ENCODE measurements at places on chromosomes 1 and 21. TPM values are rescaled to one million over a fixed set of nuclear protein-coding genes. Genes with fewer than 3 reads are reported as not detected.

Gene ATP6V1G3
- total RNA-seq = not detected

DNA sequence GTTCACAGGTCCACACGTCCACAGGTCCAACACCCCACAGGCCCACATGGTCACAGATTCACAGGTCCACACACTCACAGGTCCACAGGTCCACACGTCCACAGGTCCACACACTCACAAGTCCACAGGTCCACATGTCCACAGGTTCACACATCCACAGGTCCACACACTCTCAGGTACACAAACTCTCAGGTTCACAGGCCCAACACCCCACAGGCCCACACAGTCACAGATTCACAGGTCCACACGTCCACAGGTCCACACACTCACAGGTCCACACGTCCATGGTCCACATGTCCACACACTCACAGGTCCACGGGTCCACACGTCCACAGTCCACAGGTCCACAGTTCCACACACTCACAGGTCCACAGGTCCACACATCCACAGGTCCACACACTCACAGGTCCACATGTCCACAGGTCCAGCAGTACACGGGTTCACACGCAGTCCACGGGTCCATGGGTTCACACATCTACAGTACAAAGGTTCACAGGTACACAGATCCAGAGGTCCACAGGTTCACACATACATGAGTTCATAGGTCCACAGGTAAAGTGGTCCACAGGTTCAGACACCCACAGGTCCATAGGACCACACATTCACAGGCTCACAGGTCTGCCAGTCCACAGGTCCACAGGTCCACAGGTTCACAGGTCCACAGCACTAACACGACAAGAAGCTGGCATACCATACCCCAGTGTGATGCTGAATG is 39.3 kb upstream of the COL6A2 start:
- no peak overlapping the region for H3K27ac ChIP-seq
- no peaks in the 10 kb centered on the region for H3K4me1 ChIP-seq

DNA sequence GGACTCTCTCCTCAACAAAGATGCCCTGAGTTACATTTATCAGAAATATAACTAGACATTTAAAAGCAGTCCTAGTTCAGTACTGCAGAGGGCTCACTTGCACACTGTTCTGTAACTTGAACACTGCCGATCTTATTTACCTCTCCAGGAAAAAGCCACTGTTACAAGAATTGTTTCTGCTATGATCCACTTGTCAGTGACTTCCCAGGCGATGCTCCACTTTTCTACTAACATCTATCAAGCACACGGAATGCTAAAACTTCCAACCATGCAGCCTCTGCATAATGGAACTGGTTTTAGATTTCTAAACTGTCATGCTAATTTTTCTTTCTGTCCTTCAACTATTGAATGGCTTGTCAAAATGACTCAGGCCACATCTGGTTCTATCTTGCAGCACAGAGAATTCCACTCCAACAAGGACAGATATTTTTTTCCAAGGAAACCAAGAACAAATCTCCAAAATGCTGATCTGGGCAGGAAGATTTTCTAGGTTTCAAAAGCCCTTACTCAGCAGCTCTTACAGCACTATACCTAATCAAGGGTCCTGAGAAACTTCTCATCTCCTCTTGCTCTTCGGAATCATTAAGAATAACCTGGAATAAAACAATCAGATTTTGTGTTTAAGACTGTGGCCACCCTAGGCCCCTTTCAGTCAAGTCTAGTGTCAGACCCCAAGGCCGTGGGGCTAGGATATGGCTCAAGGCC is 9.9 kb downstream of the SEC16B start:
- H3K27ac ChIP-seq = no peak overlapping the region
- no peak for DNase-seq
- no peaks in the 10 kb centered on the region for H3K27me3 ChIP-seq
- H3K4me1 ChIP-seq = no peaks in the 10 kb centered on the region
- no peaks in the 10 kb centered on the region for H3K36me3 ChIP-seq
- no peak overlapping the region for H3K4me3 ChIP-seq

DNA sequence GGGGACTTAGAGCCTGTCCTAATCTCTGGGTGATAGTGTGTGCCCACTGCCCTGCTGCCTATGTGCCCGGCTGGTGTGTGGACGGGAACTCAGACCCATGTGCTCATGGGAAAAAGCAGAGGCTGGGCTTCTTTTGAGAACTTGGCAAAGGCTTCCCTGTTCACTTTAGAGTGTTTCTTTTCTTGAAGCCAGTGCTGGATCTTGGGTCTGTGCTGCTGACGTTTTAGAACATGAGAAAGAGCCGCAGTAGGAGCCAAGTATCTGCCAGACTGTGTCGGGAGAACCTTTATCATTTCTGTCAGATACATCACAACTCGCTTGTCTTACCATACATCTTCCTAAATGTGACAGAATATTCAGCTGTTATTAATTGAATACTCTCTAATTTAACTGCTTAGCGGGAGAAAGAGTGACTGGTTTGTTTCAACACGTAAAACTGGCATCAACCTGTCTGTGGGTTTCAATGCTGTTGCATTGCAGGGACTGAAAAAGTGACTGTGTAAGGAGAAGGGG is 195.2 kb downstream of the PBX1 start:
- no peaks in the 10 kb centered on the region for H3K4me1 ChIP-seq
- peak overlapping the region; percentile 68 for H3K27ac ChIP-seq
- DNase-seq = no peak
- no peaks in the 10 kb centered on the region for H3K36me3 ChIP-seq

- no peak overlapping the region for H3K27ac ChIP-seq
- peaks cover 24% of the 10 kb centered on the region for H3K4me1 ChIP-seq
- DNase-seq = no peak
- H3K27me3 ChIP-seq = no peaks in the 10 kb centered on the region
Observed at GRCh38 chr1:32768110-32768850, 48.9 kb downstream of the YARS1 start.

- H3K4me1 ChIP-seq = no peaks in the 10 kb centered on the region
- H3K27me3 ChIP-seq = no peaks in the 10 kb centered on the region
- no peak for DNase-seq
- H3K36me3 ChIP-seq = no peaks in the 10 kb centered on the region
- H3K4me3 ChIP-seq = no peak overlapping the region
- H3K27ac ChIP-seq = no peak overlapping the region
Observed at GRCh38 chr1:201332616-201333335, 44.7 kb downstream of the TNNT2 start.

- no peak overlapping the region for H3K4me3 ChIP-seq
- no peaks in the 10 kb centered on the region for H3K36me3 ChIP-seq
- H3K4me1 ChIP-seq = peaks cover 23% of the 10 kb centered on the region
- peak overlapping the region; percentile 76 for H3K27ac ChIP-seq
Observed at GRCh38 chr1:84698151-84699110, 8.2 kb upstream of the SSX2IP start.

GRCh38 chr1:17955302-17956285 is 152.0 kb upstream of the IGSF21 start:
- no peaks in the 10 kb centered on the region for H3K4me1 ChIP-seq
- H3K4me3 ChIP-seq = no peak overlapping the region
- H3K27me3 ChIP-seq = no peaks in the 10 kb centered on the region
- H3K27ac ChIP-seq = no peak overlapping the region
- DNase-seq = no peak
- H3K36me3 ChIP-seq = no peaks in the 10 kb centered on the region

- H3K36me3 ChIP-seq = no peaks in the 10 kb centered on the region
- H3K4me1 ChIP-seq = no peaks in the 10 kb centered on the region
- no peaks in the 10 kb centered on the region for H3K27me3 ChIP-seq
- H3K4me3 ChIP-seq = no peak overlapping the region
Observed at GRCh38 chr1:202274611-202275010, 67.1 kb downstream of the UBE2T start.

DNA sequence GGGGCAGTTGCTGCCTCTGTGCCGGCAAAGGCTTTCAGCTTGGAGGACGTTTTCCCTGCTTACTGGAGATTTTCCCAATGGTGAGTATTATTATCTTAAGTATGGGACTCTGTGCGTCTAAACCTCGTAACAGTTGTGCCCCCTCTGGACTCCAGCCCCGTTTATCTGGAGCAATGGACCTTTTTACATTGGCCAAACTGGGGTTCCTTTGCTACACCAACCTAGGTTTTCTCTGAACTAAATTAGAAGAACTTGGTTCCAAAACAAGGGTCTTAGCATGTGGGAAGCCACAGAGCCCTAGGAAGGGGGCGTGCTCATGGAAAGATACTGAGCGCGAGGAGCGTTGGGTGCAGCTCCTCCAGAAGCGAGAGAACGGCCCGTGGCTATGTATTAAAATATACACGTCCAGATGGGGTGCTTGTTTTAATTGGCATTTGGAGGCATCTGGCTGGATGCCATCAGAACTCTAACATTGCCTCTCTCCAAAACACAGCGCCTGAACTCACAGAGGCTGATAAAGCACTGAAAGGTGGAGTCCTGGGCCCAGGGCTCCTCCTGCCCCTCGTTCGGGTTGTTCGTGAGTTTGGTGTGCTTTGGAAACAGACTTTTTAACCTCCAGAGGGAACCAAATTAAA is 28.4 kb downstream of the POFUT2 start:
- H3K27me3 ChIP-seq = no peaks in the 10 kb centered on the region
- no peak overlapping the region for H3K27ac ChIP-seq
- H3K4me3 ChIP-seq = no peak overlapping the region
- H3K36me3 ChIP-seq = no peaks in the 10 kb centered on the region
- H3K4me1 ChIP-seq = no peaks in the 10 kb centered on the region
